Skeletal muscle cell (primary cell): ENCODE measurements at places on chromosomes 13 and 19.

DNA sequence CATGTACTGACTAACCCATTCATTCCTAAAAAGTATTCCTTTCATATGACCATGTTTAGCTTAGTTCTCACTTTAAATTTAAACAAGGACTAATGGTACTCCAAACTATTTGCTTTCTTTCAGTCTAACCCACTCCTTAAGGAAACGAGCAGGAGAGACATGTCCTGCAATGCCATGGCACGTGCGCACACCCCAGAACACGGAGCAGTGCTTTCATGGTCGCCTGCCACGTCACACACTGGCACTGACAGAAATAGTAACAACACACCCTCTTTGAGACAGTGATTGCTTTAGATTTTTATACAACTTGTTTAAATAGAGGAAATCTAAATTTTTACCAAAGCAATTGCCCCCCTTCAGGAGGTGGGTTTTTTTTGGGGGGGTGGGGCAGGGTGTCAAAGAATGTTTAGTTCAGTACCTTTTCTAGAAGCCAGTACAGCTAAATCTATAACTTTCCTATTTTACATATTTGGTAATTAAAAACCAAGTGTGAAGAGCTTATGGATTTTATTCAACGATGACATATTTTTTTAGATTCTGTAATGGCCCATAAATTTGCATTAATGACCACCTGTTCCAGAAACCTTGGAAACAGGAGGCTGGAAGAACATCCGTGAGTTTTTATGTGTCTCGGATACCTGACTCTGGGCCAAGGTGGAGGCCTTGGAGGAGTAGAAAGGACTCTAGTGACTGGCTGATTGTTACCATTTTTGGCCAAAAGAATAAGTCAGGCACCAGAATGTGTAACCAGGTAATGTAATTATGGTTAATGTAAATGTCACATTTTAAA, 247.1 kb downstream of the DCT start:
- DNase-seq: no peak

- DNase-seq: no peak
Observed at GRCh38 chr13:27005976-27006518, 165.6 kb downstream of the USP12 start.

GRCh38 chr13:46170687-46171086, 11.3 kb downstream of the LCP1 start:
- peak; percentile 32 for DNase-seq

DNA sequence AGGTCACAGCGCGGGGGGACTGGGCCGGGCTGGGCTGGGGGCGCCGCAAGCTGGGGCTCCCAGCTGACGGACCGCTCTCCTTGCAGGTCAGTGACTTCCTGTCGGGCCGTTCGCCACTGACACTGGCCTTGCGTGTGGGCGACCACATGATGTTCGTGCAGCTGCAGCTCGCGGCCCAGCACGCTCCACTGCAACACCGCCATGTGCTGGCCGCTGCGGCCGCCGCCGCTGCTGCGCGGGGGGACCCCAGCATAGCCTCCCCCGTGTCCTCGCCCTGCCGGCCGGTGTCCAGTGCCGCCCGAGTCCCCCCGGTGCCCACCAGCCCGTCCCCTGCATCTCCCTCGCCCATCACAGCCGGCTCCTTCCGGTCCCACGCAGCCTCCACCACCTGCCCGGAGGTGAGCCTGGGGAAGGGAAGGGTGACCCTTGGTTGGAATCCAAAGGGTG, 5.7 kb downstream of the MIDN start:
- DNase-seq: no peak

GRCh38 chr13:99307648-99308339, 595 bp upstream of the GPR183 start:
- DNase-seq: no peak

DNA sequence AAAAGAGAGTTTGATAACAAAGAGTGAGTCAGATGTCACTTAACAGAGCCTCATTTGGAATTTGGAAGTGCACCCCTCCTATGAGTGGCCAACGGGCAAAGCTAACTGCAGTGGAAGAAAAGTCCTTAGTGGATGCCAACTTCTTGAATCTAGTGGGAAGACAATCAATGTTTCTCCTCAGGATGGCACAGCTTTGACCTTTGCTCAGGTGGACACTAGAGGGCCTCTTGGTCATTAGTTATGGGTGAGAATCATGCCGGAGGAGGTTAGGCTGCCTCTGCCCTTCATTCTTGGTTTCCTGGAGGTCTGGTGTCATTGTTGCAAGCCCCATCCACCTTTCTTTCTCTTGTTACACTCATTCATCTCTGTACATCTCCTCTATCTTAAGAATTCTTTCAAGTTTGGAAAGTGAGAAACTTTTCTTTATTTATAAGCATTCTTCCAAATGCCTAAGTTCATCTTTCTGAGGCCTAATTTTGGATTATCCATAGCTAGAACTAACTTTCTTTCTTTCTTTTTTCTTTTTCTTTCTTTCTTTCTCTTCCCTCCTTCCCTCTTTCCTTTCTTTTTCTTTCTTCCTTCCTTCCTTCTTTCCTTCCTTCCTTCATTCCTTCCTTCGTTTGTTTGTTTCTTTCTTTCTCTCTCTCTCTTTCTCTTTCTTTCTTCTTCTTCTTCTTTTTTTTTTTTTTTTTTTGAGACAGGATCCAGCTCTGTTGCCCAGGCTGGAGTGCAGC, 327.2 kb upstream of the TSHZ3 start:
- DNase-seq: no peak

DNA sequence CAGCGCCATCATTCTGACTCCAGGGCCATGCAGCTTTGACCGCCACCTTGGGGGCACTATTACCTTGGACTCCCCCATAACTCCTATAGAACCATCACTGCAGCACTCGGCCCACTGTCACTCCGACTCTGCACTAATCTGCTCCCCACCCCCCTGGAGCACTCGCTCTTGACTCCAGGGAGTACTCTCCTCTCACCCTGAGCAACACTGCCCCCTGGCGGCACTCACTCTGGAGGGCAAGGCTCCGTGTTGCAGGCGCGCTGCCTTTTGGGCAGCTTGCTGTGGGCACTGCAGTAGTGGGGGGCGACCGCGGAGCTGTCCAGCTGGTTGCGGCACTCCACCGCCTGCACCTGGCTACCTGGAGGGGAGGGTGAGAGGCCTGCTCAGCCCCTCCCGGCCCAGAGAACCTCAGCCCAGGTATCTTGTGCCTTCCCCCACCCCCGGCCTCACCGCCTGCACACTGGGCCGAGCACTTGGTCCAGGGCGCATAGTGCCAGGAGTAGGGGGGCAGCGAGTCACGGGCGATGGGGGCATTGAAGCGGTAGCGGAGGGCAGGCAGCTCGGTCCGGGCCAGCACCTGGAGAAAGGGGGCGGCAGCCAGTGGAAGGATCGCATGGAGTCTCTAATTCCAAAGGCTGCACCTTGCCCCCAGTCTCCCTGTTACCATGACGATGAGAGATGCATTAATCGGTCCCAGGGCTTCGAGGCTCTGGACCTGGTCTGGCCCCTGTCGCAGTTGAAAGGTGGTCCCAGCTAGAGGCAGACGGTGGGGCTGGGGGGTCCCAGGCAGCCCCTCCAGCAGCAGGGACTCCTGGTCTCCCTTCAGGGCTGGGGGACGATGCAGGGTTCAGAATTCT, 8.9 kb upstream of the MYO1F start:
- no peak for DNase-seq

- DNase-seq: peak; percentile 75
Observed at GRCh38 chr13:19838865-19839275, 24.6 kb downstream of the ZMYM5 start.

GRCh38 chr13:30927595-30927994, 4.9 kb upstream of the TEX26 start:
- no peak for DNase-seq

DNA sequence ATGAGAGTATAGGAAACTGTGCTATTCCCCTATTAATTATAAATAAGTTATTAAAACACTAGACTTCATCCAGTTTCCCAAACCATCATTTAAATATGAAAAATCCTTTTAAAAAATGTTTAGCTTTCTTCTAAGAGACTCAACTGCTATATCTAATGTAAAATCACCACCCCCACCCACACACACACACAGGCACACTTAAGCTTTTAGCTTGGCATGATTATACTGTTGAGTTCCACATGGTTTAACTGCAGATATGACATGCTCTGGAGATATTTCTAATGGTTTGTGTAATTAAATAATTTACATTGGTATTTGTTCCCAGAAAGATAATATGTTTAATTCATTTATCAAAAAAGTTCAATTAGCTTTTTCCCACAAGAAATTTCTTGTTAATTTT, 1700.1 kb upstream of the SLC10A2 start:
- DNase-seq: no peak

DNA sequence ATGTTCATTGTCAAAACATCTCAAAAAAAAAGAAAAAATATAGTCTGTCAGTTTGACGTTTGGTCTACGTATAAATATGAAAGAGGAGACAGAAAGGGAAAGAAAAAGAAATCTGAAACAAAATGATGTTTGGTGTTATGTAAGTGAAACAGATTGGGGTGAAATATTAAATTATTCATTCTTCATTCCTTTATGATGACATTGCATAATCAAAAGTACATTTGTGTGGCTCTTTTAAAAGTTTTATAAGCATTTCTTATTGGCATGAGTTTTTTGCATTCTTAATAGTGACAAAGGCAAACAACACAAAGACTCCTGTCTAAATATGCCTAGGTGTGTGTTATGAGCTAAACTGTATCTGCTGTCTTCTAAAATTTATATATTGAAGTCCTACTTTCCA, 232.6 kb downstream of the EFNB2 start:
- no peak for DNase-seq

DNA sequence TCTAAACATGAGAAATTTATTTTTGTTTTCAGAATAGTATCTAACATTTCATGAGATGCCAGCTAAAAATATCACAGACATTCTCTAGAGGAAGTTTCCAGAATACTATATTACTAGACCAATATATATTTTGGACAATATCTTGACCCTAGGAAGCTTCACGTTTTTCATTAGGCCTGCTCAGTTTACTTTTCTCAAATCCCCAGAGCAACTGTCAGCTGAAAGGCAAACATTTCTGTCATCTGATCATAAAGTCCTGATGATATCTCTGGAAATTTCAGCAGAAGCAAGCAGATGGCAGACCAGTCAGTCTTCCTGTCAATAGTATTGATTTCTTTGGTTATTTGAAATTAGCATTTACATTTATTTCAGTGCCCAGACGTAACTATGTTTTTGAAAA, 4.0 kb downstream of the POSTN start:
- no peak for DNase-seq

GRCh38 chr13:28564030-28564429, 69.1 kb upstream of the FLT1 start:
- no peak for DNase-seq

DNA sequence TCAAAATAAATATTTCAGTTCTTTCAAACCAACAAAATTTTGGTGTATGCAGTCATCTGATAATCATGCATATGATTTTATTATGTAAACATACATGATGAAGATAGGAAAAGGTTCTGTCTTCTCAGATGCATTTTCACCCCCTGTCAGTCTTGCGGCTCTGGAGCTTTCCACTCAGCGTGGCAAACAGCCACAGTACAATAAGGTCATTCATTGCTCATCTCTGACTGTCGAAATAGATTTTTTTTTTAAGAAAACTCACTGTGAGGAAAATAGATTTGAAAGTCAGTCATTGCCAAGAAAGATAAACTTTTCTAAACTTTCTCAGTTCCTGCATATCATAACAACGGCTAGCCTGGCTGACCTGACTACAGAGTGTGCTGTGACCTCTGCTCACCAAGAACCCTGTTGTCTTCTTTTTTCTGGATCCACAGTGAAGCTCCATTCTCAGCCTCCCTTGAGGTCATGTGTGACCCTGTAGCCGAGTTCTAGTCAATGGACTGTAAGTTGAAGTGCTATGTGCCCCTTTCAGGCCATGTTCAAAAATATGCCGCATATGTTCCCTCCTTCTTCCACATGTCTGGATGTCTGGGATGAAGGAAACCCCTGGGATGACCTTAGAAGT, 519.6 kb downstream of the KLF5 start:
- no peak for DNase-seq

DNA sequence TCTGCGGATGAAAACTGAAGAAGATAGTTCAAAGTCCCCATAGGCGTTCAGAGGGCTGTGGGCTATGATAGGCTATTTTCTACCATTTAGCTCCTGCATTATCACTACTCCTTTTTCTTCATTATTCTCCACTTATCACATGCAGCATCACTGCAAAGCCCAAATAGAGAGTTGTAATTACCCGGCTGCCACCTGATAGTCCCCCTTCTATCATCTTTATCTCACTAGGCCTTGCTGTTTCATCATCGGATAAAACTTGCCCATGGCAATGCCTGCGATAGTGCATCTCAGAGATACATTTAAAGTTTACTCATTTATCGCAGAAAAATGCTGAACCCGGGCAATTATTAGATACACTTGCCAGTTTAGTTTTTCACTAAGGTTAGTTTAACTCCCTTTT, 82.9 kb upstream of the SOX21 start:
- no peak for DNase-seq

DNA sequence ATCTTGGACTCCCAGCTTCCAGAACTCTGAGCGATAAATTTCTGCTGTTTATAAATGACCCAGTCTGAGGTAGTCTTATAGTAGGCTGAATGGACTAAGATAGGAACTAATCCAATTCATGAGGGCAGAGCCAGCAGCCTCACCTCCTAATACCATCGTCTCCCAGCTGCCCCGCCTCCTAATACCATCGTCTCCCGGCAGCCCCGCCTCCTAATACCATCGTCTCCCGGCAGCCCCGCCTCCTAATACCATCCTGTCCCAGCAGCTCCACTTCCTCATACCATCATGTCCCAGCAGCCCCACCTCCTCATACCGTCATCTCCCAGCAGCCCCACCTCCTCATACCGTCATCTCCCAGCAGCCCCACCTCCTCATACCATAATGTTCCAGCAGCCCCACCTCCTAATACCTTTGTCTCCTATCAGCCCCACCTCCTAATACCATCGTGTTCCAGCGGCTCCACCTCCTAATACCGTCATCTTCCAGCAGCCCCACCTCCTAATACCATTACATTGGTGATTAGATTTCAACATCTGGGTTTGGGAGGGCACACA, 2.4 kb upstream of the ARGLU1 start:
- DNase-seq: peak; percentile 78

- DNase-seq: peak; percentile 16
Observed at GRCh38 chr13:67880916-67881315, 650.8 kb upstream of the PCDH9 start.

GRCh38 chr13:100209857-100210825, 121.2 kb downstream of the PCCA start:
- no peak for DNase-seq

DNA sequence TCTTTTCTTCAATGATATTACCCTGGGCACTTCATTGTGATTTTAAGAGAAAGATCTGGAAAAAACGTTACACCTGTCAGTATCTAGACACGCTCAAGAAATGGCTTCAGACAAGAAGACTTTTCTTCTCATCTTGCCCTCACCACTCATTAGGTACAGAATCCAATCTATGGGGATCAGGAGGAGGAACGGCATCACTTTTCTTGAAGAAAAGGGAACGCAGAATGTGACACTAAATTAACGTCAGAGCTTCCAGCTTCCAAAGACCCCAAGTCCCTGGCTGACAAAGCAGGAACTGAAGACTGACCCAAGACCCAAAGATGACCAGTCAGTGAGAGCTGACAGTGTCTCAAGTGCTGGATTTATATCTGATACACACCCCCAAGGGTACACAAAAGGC, 48.2 kb downstream of the BRD4 start:
- DNase-seq: no peak

GRCh38 chr19:47303966-47304365, 5.7 kb upstream of the C5AR1 start:
- DNase-seq: no peak
